CD8-positive, alpha-beta memory T cell (primary cell): ENCODE measurements at places on chromosomes 12 and 14.
A peak's percentile ranks its signal among the peaks of the same experiment; 100 is the strongest.

GRCh38 chr12:48973531-48973930 is 2.0 kb upstream of the WNT10B start:
- DNase-seq = no peak

GRCh38 chr12:81819991-81820633 is 61.0 kb upstream of the PPFIA2 start:
- DNase-seq = no peak

DNA sequence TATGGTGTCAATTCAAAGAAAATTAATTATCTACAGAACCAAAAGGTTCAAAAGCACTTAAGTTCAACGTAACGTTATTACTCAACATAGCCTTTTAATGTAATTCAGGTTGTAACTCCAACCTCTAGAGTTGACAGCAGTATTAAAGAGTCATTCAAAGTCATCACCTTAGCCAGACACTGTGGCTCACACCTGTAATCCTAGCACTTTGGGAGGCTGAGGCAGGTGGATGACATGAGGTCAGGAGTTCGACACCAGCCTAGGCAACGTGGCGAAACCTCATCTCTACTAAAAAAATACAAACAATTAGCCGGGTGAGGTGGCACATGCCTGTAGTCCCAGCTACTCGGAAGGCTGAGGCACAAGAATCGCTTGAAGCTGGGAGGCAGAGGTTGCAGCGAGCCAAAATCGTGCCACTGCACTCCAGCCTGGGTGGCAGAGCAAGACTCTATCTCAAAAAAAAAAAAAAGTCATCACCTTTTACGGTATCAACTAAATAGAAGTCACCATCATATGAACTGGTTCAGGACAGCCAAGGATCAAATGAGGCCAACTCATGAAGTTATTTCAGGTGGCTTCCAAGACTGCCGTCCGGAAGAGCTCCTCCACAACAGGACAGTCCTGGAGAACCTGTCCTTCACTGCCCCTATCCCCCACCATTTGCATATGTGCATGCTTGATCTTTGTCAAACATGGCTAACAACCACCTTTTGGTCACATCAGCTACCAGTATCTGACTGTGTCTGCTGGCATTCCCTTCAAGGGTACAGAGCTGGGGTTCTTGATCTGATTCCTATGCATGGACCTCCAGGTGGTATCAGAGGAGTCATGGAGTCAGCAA is 4.2 kb downstream of the PPTC7 start:
- DNase-seq = peak; percentile 51

DNA sequence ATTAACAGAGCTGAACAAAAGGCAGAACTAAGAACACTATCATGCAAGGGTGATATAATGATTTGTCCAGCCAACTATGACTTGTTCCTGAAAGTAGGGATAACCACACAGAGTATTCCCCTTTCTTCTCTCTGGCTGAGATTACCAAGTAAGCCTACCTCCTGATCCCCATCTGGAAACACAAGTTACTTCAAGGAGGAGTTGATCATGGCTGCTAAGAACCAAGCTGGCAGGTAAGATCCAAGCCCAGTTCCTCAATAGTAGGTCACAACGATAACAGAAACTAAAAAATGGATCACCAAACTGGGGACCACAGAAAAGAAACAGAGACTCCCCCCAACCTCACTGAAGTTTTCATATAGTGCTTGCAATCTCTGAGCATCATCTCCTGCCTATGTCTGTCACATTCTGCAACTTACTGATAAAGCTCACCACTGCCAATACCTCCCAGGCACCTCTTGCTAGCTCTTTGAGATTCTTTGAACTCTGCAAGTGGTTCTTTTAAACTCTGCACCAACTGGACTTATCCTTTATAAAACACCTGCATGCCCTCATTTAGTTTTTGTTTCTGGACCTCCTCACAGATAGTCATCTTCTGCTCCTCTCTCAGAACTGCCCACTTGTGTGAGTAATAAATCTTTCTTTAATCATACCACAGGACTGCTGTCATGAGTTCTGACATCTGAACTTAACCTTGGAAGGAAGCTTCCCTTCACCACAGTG is 76.6 kb downstream of the LRP6 start:
- no peak for DNase-seq

DNA sequence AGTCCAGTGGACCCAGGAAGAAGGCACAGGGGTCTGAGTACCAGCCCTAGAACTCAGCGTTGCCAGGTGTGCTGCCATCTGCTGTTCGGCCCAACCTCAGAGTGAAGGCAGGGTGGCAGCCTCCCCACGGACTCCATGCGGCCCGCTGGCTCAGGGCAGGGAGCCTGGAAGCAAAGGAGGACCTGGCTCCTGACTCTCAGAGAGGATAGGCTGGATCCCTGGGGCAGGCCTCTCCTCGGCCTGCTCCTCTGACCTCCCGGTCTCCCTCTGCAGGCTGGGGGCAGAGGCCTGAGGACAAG is 10.1 kb downstream of the MCRS1 start:
- no peak for DNase-seq

- DNase-seq = no peak
Observed at GRCh38 chr14:96676166-96676565, 121.0 kb upstream of the VRK1 start.

- DNase-seq = no peak
Observed at GRCh38 chr14:100727086-100727872, 587 bp downstream of the DLK1 start.

GRCh38 chr12:122937622-122938091 is 28.6 kb downstream of the ABCB9 start:
- DNase-seq = no peak

DNA sequence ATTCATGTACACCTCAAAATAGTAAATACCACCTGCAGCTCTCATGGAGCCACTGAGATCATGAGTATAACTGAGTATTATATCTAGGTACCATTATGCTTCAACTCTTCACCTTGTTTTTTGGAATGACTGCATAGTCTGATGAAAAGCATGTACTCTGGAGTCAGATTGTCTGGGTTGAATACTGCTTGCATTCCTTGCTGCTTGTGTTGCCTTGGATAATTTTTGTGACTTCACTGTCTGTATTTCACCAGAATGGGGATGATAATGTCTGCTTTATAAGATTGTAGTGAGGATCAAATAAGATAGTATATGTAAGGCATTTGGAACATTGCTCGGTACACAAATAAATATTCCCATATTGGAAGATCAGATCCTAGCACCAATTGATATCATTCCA is 54.2 kb downstream of the SUSD6 start:
- DNase-seq = no peak

GRCh38 chr12:124032265-124032886 is 59.4 kb downstream of the ZNF664 start:
- peak; percentile 11 for DNase-seq

- no peak for DNase-seq
Observed at GRCh38 chr14:25007832-25008231, 42.1 kb downstream of the STXBP6 start.

DNA sequence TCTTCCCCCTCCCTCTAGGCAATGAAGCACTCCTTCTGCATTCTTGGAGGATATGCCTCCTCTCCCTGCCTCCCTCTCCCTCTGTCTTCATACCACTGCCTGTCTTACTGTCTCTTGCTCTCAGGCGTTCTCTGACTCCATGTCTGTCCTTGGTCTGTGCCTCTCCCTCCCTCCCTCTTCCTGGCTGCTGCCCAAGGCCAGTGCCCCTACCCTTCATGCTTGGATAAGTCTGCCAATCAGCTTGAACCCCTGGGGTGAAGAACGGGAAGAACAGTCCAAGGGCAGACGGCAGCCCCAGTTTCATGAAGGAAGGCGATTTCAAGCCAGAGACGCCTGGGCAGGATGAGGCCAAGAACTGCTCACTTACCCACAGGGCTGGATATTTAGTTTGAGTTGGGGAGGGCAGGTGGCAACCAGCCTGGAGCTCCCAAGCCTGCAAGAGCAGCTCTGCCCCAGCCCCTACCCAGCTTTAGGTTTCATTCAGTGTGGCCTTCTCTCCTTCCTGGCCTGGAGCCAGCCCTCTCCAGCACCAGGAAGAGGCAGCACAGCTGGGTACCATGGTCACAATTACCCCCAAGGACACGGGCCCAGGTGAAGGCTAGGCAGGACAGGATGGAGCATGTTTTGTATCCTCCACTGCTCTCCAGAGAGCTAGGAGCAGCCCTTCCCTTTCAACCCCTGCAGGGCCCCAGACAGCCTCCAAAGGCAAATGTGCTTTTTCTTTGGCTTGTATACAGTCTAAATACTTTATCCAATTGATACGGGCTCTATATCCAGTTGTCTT is 35.8 kb upstream of the LTBP2 start:
- no peak for DNase-seq

DNA sequence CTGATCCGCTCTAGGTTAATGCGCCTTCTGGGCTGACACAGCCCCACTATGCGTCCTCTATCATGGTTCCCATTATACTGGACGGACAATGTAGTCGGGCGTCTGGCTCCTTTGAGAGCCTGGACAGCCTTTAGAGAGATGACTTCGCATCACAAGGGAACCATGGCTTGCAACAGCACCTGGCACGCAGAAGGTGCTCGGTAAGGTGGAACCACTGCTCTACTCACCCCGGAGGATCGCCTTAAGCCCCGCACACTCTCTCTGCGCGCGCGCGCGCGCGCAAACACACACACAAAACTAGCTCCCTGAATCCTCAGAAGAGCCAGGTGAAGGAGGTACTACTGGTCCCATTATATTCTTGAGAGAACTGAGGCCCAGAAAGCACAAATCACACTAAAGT is 7.1 kb downstream of the MAP3K12 start:
- DNase-seq = no peak

DNA sequence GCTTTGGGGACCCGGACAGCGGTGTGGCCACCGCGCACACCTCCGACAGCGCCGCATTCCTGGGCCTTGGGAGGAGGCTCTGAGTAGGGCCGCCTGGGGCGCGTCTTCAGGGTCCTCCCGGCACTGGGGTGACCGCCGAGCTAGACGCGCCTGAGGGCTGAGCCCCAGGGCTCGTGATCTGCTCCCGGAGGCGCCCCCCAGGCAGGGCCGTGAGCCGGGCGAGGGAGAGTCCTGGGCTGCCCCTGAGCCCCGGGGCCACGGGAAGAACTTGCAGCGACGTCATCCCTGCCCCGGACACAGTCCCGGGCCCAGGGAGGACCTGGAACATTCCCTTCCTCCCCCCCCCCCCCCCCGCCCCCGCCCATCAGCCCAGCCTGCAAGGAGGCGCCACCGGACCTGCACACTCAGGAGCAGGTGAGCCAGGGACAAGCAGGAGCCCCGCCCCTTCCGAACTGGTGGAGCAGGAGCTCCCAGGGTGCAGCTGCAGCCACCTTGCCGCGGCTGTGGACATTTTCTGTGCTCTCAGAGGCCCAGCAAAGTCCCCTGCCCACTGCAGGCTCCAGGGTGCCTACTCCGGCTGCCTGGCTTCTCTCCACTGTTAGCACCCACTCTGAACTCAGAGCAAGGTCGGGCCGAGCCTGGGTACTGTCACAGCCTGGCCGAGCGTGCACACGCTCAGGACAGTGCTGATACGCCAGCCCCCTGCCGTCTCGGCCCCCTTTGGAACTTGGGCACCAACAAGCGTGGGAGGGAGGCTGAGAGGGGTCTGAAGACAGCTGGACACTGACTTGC is 50.7 kb downstream of the A2M start:
- no peak for DNase-seq

DNA sequence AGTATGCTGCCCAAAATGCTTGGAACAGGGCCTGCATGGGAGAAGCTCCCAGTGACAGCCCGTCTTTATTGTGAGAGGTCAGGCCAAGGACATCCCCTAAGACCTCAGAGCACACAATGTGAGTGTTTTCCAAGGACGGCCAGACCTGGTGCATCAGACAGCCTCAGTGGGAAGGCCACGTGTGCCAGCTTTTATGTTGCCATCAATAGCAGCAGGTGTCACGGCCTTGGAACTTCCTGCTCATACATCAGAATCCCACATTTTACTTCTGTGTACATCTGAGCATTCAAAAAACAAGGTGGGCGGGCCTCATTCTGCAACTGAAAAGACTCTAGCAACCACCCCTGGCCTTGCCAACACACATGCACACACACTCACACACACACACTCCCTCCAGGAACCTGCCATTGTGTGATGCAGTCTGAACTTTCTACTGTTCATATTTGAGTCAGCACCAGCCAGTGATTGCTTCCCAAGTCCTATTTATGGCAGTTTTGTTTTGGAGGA is 753.1 kb upstream of the TBX3 start:
- no peak for DNase-seq

- DNase-seq = no peak
Observed at GRCh38 chr12:100329800-100330199, 27.1 kb upstream of the SLC17A8 start.

DNA sequence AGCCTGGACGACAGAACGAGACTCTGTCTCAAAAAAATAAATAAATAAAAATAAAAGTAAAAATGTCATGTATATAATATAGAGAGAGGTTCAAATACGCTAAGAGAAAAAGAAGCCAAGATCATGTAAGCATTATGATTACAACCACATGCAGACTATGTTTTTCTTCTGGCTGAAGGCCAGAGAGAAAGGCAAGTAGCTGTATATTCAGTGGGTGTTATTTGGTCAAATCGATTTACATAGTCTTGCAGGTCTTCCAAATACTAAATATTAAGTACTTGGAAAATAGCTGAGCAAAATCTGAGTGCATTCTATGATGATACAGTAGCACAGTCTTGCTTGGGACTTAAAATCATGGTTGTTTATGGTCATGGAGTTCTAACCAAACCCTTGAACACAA is 758.0 kb downstream of the DIO2 start:
- DNase-seq = no peak

DNA sequence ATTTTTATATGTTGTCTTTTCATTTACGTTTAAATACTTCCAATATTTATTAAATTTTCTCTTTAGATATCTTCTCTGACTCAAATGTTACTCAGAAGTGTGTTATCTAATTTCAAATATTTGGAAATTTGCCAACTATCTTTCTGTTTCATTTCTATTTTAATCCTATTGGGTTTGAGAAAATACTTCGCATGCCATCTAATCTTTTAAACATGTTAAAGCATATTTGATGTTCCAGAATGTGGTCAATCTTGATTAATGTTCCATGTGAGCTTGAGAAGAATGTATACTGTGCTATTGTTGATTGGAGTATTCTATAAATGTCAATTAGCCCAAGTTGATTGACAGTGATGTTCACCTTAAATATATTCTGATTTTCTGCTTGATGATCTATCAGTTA is 11.9 kb upstream of the DCN start:
- DNase-seq = no peak

- no peak for DNase-seq
Observed at GRCh38 chr14:81329640-81330381, 70.3 kb downstream of the STON2 start.

DNA sequence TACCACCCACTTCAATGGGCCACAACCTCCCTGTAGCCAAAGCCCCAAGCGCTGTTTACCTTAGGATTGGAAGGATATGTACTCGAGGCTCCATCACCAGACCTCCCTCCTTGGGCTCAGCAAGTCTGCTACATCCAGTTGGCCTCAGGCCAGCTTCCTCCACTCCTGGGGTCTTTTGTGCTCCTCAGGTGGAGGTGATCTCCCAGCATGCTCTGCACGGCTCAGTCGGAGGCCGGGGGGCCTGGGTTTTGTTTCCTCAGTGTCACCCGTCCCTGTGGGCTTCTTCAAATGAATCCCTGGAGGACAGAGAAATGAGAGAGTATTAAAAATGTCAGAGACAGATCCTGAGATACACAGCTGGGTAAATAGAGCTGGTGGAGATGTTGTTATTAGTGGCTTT is 723.1 kb upstream of the TBX3 start:
- no peak for DNase-seq
